ENCODE measurements at places on chromosomes 1 and 21.

GRCh38 chr1:37822906-37823815 is 15.2 kb upstream of the YRDC start:
- no peak for DNase-seq

- DNase-seq: no peak
Measured at GRCh38 chr1:47584249-47584648, 146.4 kb downstream of the FOXD2 start.

DNA sequence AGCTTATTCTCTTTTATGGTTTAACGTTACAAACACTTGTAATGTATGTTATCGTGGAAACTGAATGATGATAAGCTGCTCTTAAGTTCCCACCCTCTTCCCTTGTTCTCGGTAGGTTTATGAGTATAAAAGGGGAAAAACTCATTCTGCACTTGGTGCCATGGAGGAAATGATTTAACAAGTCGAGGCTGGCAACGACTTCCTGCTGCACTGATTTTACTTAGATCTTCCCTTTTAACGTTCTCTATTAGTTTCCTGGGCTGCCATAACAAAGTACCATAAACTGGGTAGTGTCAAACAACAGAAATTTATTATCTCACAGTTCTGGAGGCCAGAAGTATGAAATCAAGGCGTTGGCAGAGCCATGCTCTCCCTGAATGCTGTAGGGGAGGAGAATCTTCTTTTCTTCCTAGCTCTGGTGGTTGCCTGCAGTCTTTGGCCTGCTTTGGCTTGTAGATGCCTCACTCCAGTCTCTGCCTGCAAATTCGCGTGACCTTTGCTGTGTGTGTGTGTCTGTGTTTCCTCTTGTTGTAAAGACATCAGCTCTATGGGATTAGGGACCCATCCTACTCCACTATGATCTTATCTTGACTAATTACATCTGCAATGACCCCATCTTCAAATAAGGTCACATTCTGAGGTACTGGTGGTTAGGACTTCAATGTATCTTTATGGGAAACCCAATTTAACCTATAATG is 26.3 kb downstream of the HUNK start:
- DNase-seq: no peak

GRCh38 chr1:244920911-244921761 is 56.8 kb upstream of the HNRNPU start:
- peak; percentile 86 for DNase-seq

DNA sequence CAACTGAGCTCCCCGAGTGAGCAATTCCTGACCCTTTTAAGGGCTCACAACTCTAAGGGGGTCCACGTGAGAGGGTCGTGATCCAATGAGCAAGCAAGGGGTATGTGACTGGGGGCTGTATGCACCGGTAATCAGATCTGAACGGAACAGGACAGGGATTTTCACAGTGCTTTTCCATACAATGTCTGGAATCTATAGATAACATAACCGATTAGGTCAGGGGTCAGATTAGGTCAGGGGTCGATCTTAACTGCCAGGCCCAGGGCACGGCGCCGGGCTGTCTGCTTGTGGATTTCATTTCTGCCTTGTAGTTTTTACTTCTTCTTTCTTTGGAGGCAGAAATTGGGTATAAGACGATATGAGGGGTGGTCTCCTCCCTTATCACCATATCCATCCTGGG is 30.7 kb upstream of the OPRD1 start:
- no peak for DNase-seq

DNA sequence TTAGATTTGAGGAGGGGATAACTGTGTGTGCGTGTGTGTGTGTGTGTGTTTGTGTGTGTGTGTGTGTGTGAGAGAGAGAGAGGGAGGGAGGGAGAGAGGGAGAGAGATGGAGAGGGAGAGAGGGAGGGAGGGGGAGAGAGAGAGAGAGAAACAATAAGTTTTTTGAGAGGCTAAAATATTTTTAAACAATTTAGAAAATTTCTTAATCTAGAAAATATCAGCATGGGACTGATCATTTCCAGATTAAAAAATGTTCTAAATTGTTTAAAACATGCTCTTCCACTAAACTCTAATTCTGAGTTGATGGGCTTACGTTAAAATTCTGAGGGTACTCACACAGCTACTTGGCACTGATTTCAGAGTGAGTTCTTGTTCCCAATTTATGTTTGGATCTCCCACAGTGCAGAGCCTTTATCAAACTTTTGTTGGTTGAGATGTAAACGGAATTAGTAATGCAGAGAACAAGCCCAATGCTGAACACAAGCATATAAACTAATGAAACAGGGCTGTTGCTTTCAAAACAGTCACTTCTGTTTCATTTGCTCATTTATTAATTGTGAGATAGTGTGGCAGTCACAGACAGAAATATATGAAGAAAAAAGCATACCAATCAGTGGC is 73.4 kb upstream of the RGS2 start:
- no peak for DNase-seq

DNA sequence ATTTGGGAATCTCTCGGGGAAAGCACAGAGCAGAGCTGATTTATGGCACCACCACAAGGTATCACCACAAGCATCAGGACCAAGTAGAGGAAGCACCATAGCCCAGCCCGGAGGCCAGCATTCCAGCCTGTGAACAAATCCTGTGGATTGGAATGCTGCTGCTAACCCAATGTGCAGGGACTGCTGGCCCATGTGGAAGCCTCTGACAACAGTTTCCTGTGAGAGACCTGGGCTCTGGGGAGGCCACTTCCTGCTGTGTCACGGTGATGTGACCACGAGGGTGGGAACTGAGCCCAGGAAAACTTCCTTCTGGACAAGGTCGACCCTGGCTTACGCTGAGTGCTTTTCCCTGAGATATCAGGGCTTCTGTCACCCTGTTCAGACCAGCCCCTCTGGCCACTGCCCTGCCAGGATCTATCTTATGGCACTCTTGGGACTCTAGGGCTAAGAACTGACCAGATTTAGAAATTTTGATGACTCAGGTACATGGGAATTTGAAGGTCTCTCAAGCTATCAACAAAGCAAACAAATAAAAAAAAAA is 88.3 kb upstream of the NGF start:
- DNase-seq: no peak

GRCh38 chr1:176391621-176392020 is 71.4 kb upstream of the PAPPA2 start:
- no peak for DNase-seq

- DNase-seq: no peak
Measured at GRCh38 chr1:21620496-21620895, 48.7 kb downstream of the RAP1GAP start.

DNA sequence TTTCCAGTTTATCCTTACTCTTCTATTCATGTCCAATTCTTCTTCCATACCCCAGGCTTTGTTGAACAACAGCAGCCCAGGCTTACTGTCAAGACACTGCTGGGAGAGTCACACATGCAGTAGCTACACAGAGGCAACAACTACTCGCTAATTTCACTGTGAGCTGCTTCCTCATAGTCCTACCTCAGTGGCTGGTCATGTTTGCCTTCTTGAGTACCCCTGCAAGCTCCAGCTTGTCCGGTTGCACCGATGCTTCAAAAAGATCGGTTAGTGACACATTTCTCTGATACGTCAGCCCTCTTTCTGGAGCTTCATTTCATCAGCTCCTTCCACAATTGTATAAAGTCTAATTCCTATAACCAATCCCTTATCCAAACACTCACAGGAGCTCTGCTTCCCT is 246.7 kb upstream of the NFIA start:
- DNase-seq: no peak

GRCh38 chr1:85274969-85275453 is 1.4 kb downstream of the BCL10 start:
- DNase-seq: peak; percentile 30
